ENCODE measurements at places on chromosomes 1 and 21. TPM values are rescaled to one million over a fixed set of nuclear protein-coding genes. Genes with fewer than 3 reads are reported as not detected.

DNA sequence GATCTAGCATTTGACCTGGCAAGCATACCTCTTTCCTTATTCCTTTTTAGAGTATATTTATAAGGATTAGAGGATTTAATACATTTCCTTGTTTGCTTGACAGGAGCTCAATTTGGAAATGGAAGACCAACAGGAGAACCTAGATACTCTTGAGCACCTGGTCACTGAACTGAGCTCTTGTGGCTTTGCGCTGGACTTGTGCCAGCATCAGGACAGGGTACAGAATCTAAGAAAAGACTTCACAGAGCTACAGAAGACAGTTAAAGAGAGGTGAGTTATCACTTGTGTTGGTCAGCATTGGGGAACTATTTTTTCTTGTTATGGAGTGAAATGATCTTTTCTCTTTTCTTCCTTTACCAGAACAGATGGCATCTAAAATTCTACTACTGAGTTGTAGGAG, 123.4 kb upstream of the BMP8A start:
- no peak for DNase-seq

Gene ITGB2
- 9.2 TPM for polyA plus RNA-seq

DNA sequence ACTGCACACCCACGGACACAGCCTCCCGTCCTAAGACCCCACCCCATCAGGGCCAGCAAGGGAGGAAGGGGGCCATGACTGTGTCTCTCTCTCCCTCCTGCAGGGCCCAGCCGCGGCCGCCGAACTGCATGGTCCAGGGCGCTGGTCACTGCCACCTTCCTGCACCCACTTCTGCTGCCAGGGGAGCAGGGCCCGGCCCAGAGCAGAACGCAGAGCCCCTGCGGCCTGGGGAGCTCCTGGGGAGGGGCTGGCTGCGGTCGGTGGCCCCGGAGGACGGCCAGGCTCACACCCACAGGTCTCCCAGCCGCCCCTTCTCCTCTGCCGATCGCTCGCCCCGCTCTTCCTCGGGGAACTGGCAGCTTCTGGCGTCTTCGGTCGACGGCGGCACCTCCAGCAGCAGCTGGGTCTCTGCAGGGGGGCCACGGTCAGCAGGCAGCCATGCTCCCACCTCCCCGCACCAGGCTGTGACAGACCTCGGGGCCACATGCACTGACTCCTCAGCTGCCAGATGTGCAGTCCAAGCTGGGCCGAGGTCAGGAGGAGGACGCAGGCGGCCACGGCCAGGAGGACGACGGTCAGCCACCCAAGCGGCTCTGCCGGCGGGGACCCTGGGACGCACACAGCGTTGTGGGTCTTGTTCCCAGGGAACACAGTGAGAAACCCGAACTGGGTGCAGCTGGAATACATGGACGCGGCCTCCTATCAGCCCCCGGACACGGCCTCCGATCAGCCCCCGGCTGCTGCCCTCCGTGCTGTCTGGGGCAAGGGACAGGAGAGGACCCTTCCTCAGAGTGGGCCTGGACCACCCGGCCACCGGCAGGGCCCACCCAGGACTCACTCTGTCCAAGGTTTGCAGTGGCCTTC, 2.6 kb downstream of the TNFRSF18 start:
- no peak for DNase-seq

- no peak for DNase-seq
Measured at GRCh38 chr1:10698726-10699469, 97.5 kb downstream of the CASZ1 start.

Gene DEGS1
- polyA plus RNA-seq = 70.0 TPM

Gene USH2A
- polyA plus RNA-seq = 0.41 TPM

DNA sequence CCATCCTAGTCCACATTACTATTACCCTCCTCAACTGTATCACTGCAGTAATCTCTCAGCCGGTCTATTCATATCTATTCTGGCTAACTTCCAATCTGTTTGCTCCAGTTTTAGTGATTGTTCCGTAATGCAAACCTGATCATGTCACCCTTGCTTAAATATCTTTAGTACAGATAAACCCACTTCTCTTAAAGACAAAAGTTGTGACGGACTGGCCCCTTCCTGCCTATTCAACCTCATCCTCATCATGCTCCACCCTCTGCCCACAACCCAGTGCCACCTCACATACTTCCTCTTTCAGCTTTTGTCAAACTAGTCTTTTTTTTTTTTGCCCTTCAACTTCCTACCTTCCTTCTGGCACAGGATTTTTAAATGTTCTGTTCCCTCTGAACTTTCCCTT, 2.8 kb upstream of the C1orf162 start:
- no peak for DNase-seq

- DNase-seq = no peak
Measured at GRCh38 chr1:218660678-218661053, 315.5 kb downstream of the TGFB2 start.

- no peak for DNase-seq
Measured at GRCh38 chr1:69081668-69082067, 486.1 kb upstream of the LRRC7 start.

DNA sequence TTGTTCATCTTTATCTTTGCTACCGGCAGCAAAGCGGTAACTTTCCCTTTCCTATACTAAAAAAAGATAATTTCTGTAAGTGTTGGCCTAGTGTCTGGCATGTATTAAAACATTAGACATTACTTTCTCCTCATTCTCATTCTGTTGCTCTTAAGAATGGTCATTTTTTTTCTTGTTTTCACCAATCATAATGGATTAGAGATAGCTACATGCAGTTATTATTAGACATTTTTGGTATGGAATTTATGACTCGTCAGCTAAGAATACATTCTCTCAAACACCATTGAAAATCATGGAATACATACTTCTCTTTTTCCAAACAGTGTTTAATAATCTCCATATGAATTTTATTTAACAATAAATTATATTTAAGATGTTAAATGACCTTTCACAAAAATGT, 1154.6 kb downstream of the BRINP3 start:
- DNase-seq = no peak

Gene TINAGL1
- polyA plus RNA-seq = 53.2 TPM

Gene FAM72C
- 4.4 TPM for polyA plus RNA-seq

DNA sequence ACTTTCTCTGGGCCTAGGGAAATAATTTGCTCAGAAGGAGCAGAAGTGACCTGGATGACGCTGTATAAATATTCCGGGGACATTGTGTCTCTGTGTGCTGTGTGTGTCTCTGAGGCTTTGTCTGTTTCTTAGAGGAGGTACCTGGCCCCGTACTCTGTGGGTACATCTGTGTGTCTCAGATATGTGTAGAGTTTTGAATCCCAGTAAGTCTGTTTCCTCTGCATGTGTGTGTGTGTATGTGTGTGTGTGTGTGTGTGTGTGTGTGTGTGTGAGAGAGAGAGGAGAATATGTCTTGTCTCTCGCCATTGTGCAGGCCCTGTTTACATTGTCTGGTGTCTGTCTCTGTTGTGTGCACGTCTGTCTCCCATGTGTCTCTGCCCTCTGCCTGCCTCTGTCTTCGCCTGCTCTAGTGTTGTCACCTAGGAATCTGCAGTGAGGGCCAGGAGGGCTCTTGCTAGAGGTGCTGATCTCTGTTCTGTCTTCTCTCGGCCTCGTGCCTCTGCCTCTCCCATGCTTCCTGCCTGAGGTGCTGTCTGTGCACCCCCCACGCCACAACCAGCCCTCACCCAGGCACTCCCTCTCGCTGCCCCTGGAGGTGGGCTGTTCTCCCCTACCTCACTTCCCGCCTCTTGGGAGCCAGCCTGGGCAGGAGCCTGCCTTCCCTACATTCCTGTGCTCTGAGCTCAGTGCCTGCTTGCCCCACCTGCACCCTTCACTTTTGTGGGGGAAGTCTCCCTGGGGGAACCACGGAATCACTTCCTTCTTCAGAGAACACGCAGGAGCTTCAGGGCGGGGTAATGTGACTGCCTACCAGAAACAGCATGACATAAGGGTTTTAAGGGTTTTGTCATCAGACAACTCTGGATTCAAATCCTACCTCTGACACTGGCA, 5.9 kb downstream of the MAP7D1 start:
- DNase-seq = no peak

Gene CORT
- 3.3 TPM for polyA plus RNA-seq

Gene SPATA21
- polyA plus RNA-seq = not detected

All from left renal cortex interstitium (tissue), 4 donors.